ENCODE measurements at places on chromosomes 7 and 10.

DNA sequence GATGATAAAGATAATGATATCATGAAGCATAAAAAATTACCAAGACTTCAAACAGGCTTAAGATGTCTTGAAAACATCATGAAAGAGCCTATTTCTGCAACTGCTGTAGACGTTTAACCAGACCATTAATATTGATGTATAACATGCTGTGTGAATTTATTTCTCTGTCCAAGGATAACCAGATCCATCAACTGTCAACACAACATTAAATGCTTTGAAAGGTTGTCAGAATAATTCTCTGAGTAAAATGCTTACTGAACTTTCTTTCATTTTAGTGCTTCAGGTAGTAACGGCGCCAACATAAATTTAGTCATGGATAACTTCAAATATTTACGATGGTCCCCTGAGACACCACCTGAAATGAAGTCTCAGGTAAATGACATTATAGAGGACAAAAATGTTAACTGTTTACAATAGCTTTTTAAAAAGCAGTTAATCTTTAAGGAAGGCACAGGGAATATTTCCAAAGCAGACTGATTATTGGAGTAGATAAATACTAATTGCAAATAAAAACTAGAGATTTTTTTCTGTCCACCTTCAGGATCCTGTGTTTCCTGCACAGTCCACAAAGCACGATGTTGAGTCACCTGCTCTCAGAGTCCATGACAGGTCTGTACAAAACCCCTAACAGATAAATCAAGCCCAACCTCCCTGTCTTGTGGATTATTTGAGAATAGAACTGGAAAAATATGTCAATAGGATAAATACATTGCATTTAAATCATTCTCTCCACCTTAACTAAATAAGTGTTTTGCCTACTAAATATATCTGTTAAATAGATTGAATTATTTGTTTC is 1213.2 kb downstream of the XPNPEP1 start:
- no peak for DNase-seq

DNA sequence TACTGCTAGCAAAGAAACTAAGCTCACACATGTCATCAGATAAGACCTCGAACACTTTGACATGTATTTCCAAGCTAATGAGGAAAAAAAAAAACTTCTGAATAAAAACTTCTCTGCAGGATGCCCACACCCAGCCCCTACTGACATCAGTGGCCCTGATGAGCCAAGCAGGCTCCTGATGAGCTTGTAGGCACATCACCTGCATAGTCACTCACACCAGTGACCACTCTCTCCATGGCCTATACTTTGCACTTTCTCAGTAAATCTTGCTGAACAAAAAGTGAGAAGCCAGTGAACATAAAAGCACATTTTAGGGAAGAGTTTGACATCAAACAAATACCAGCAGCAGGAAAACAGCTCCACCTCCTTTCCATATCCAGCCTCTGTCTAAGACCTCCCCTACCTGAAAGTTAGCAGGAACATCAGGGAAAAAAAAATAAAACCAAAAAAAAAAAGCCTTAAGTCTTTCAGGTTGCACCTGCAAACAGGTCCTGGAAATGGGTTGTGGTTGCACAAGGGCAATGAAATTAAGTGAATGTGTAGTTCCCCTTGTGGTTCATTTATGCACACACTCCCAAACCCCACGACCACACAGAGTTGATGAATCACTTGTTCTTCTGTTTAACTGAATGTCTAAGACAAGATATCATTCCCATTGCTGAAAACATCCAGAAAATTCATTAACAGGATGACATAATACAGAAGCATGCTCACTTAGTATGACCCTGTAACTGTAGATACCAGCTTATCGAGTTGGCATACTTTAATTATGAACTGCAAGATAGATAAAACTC is 205.2 kb upstream of the PDE1C start:
- DNase-seq = no peak

DNA sequence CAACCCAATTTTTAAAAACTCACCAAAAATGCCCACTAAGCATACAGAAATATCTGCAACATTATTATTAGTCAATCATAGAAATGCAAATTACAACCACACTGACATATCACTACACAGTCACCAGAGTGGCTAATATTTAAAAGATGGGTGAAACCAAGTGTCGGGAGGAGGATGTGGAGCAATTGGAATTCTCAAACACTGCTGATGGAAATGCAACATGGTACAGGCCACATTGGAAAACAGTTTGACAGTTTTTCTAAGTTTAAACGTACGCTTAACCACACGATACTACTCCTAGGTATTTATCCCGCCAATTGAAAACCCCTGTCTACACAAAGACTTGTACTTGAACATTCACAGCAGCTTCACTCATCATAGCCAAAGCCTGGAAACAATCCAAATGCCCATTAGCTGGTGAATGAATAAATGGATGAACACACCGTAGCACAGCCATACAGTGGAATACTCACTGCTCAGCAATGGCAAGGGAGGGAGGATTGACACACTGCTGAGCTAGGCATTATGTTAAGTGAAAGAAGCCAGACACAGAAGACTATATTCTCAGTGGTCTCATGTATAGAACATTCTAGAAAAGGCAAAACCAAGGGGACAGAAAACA is 16.3 kb downstream of the GCK start:
- DNase-seq = no peak

DNA sequence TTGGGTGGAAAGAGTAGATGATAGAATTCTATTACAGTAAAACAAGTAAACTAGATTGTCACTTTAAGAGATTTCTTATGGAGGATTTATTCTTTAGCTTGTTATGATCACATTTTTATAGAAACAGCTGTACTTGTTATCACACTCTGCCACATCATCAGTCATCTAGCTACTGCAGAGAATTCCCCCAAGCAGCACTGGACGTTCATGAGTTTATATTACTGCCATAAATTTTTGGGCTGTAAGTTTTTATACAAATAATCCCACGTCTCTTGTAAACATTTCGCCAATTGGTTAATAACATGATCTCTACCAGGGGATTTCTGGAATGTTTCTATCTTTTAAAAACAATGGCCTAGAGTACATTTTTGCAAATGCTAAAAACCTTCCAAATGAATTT is 238.8 kb downstream of the POLR1F start:
- DNase-seq = no peak

- DNase-seq = no peak
Observed at GRCh38 chr7:101299511-101300464, 21.8 kb downstream of the IFT22 start.

DNA sequence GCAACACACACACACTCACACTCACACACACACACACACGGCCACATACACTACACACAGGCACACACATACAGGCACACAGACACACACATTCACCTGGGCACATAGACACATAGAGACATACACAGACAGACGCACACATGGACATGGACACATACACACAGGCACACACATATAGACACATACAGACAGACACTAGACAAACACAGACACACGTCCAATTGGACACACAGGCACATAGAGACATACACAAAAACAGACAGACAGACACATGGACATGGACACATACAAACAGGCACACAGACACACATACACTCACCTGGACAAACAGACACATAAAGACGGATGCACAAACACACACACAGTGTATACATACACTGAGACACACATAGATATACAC is 21.7 kb upstream of the ACTR3B start:
- no peak for DNase-seq

- no peak for DNase-seq
Observed at GRCh38 chr7:18370633-18371032, 124.9 kb upstream of the HDAC9 start.

DNA sequence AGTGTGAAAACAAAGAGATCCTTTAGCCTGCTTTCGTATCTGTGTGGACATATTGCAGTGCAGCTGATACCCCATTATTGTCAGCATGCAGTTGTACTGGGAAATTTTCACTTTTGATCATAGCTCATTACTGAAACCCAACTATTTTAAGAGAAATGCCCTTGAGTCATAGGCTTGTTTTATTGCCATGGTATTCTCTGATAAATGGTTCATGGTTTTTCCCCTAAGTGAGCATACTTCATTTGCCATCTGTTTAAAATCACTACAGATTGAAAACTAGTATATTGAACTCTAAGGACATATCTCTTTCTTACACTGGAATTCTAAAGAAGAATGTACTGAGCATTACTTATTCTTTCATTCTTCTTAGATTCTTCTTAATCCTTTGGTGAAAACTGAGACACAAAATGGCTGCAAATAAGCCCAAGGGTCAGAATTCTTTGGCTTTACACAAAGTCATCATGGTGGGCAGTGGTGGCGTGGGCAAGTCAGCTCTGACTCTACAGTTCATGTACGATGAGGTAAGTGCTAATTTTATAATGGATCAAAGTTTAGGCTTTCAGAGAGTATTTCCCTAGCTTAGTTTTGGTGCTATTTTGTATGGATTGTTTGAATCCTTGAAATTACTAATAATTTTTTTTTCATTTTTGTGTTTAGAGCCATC is 63.0 kb downstream of the RALA start:
- no peak for DNase-seq

GRCh38 chr7:5005066-5005465 is 40.6 kb upstream of the RBAK start:
- no peak for DNase-seq

GRCh38 chr7:39618868-39619267 is 4.5 kb upstream of the RALA start:
- no peak for DNase-seq

- DNase-seq = no peak
Observed at GRCh38 chr10:6071181-6072175, 9.3 kb upstream of the IL2RA start.

- DNase-seq = no peak
Observed at GRCh38 chr7:155236386-155236785, 61.3 kb upstream of the INSIG1 start.

DNA sequence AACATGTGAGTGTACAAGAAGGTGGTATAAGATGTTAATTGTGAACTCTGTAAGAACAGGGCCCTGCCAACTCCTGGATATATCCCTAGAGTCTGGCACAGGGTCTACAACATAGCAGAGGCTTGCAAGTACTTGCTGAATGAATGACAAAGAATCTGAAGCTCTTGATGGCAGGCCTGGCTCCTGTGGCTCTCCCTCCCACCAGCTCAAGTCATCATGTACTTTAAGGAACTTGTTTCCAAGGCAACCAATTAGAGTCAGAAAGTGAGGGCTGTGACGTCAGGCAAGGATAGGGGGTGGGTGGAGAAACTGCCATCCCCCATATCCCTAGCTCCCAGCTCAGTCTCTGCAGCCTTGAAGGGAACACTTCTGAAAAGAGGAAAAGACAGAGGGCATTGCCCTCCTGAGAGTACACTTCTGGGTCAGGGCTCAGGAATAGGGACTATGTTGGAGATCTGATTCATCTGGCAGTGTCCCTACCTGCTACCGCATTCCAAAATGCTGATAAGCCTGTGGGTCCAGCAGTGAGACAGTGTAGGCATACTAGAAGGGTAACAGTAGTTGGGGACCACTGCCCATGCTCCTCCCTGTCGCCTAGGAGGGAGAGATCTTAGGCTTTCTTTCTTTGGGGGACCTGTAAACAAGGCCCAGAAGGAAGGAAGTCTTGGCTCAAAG is 34.6 kb upstream of the BTRC start:
- no peak for DNase-seq

DNA sequence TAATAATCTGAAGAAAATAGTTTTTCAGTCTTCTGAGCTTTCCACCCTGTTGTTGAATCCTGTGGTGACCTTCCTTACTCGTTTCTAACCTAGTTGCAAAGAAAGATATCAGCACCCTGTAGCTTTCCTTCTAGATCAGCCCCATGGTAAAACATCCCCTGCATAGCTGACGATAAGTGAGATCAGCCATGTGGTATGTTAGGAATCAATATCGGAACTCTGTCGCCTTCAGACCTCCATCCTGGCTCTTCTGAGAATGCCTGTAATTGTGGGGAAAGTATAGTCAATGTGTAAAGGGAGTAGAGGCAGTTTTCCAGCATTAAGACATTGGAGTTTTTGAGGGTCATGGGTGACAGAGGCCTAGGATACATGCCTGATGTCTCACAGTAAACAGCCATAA is 151.8 kb downstream of the LRRC4 start:
- no peak for DNase-seq

- DNase-seq = no peak
Observed at GRCh38 chr7:27128034-27128433, 2.5 kb downstream of the HOXA4 start.

DNA sequence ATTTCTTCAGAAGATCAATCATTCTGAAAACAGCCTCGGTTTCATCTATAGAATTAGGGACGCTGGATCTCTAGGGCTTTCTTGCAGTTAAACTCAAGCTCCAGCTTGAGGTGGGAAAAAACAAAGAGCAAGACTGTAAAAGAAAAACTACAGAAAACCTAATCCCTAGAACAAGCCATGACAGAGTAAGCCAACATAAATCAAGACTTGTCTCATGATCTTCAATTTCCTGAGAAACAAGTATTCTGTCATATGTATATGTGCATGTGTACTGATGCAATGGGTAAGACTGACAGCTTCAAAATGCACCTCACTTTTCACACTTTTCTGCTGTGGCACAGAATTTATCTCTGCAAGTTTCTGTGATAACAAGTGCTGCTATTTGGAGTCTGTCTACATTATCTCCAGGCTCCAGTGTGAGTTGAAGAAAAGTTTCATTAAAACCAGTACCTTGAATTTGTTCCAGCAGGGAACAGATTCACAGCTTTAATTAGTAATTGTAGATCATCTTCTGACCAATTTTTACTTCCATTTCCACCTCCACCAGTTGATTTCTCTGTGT is 19.2 kb downstream of the PMPCB start:
- DNase-seq = no peak

GRCh38 chr10:51881213-51881612 is 181.8 kb upstream of the CSTF2T start:
- no peak for DNase-seq

DNA sequence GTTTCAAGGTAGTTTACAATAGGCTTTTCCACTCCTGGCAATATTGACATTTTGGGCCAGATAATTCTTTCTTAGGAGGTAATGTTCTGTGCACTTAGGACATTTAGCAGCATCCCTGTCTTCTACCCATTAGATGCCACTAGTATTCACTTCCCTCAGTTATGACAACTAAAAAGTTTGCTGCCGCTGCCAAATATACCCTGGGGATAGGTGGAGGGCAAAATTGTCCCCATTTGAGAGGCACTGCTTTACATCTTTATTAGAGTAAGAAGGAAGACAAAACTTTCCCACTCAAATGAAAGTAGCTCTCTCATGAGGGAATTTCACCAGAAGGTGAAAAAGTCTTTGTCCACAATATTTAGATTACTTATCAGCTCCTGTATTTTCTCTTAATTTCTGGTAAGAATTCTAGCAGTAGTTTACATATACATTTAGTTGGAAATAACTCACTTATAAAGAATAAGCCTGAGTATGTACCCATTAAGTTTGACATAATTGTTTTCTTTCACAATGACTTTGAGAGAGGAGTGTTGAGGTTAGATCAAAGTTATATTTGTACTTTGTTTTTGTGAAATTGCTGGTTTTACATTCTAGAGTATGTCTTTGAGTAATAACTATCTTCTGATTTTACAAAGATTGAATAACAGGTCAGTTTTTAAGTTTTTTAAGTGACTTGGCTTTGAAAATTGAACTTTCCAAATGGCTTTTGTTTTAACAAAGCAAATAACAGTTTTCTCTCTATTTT is 46.0 kb downstream of the HELLS start:
- no peak for DNase-seq

GRCh38 chr10:391847-392704 is 256.8 kb downstream of the ZMYND11 start:
- no peak for DNase-seq

Data from GM12891 (cell line).